ENCODE measurements at places on chromosomes 12 and 14.

GRCh38 chr14:90275820-90276219, 19.5 kb downstream of the PSMC1 start:
- H3K4me3 ChIP-seq = no peak overlapping the region
- no peak overlapping the region for H3K27ac ChIP-seq
- H3K4me1 ChIP-seq = 0 out of 2 replicates have a peak, but pooled peaks cover 2% of the 10 kb centered on the region
- DNase-seq = no peak

DNA sequence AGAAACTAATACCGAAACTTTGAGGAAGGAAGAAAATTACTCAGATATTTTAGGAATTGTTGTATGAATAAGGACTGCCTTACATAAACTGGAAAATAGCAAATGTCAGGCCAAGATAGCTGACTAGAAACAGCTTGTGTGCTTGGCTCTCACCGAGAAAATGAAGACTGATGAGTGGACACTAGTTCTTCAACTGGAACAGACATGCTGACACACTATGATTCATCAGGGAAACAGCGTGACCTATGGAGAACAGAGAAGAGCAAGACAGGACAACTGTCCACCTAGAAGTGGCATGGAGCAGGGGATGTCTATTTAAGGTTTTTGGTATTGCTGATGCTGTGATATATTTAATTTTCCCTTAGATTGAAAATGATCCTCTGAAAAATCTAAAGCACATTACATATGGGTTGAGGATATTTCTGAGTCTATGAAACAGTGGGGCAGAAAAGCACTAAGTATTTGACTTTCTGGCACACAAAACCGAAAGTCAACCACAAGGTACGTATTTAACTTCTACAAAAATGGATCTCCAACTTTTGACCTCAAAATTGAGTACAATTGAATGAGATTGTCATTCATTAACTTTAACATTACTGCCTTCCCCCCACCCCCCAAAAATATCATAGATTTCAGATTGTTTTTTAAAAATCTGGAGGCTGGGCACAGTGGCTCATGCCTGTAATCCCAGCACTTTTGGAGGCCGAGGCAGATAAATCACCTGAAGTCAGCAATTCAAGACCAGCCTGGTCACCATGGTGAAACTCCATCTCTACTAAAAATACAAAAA, 863.2 kb downstream of the LRFN5 start:
- peak overlapping the region; percentile 36 for H3K27ac ChIP-seq
- H3K4me1 ChIP-seq = peaks cover 17% of the 10 kb centered on the region
- peaks cover 9% of the 10 kb centered on the region for H3K27me3 ChIP-seq
- no peak for DNase-seq

DNA sequence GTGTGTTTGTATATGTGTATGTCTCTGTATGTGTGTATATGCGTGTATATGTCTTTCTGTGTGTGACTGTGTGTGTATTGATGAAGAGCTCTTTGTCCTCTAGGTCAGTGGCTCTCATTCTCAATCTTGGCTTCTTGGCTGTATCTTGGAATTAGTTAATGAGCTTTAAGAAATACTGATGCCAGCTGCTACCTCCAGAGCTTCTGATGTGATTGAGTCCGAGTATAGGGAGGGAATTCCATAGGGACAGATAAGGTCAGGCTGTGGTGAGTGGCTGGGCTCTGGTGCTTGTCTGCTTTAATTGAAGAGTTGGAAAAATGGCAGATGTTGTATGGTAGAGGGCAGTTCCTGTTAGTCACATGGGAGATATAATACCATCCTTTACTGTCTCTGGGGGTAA, 140.1 kb downstream of the C12orf75 start:
- no peak for DNase-seq
- no peak overlapping the region for H3K27ac ChIP-seq
- H3K4me3 ChIP-seq = no peak overlapping the region
- no peaks in the 10 kb centered on the region for H3K27me3 ChIP-seq
- peaks cover 19% of the 10 kb centered on the region for H3K4me1 ChIP-seq
- H3K36me3 ChIP-seq = no peaks in the 10 kb centered on the region

- no peaks in the 10 kb centered on the region for H3K36me3 ChIP-seq
- no peaks in the 10 kb centered on the region for H3K27me3 ChIP-seq
- no peak for DNase-seq
- no peak overlapping the region for H3K4me3 ChIP-seq
- H3K27ac ChIP-seq = no peak overlapping the region
- no peaks in the 10 kb centered on the region for H3K4me1 ChIP-seq
Observed at GRCh38 chr12:44286336-44286735, 450.5 kb downstream of the TMEM117 start.

DNA sequence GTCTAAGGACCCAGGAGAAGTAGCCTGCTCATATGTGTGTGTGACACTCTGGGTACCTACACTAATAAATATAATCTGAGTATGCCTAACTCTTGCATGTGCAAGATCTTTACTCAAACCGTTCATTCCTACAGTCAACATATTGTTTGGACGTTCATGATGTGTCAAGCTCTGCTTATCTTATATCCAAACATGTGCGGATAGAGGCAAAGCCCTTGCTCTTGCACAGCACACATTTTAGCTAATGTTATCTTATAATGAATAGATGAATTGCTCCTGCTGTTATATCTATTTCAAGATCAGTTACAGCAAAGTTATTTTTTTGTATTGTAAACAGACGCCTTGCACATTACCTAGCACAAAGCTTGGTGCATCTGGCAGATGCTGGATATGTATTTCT, 228.4 kb upstream of the FLRT2 start:
- H3K27ac ChIP-seq = no peak overlapping the region
- no peaks in the 10 kb centered on the region for H3K36me3 ChIP-seq
- no peak overlapping the region for H3K4me3 ChIP-seq
- DNase-seq = no peak
- H3K27me3 ChIP-seq = no peaks in the 10 kb centered on the region

DNA sequence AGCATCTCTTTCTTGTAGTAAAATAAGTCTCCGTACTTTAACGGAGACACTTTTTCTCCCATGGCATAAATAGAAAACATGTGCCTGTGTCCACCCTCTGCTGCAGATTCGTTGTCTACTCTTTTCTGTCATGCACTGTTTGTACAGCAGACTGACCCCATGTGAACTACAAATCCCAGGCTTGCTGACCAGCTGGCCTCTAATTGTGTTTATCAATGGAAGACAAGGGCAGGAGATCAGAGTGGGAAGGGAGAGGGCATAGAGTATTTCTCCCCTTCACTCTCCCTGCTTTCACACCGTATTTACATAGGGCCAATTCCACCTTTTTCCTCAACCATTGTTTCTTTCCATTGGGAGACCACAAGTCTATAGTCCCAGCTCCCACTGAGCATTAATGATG, 31.0 kb upstream of the TMTC2 start:
- H3K4me1 ChIP-seq = peaks cover 5% of the 10 kb centered on the region
- H3K27ac ChIP-seq = no peak overlapping the region
- peaks cover 19% of the 10 kb centered on the region for H3K36me3 ChIP-seq
- no peaks in the 10 kb centered on the region for H3K27me3 ChIP-seq

GRCh38 chr14:24188251-24189058, at the start of gene IPO4:
Gene IPO4 (minus strand): TSS chr14:24188816. CDS start chr14:24188787, 29 bp downstream.
- no peaks in the 10 kb centered on the region for H3K27me3 ChIP-seq
- peaks cover 16% of the 10 kb centered on the region for H3K4me1 ChIP-seq
- peak within 1 kb of the TSS; percentile 89 for H3K4me3 ChIP-seq
- peak; percentile 97 for DNase-seq
- peaks cover 33% of the 10 kb centered on the region for H3K36me3 ChIP-seq
- peak within 1 kb of the TSS; percentile 76 for H3K27ac ChIP-seq

Measured in WTC11 (cell line).